ENCODE measurements at places on chromosomes 12 and 14. TPM values are rescaled to one million over a fixed set of nuclear protein-coding genes. Genes with fewer than 3 reads are reported as not detected.

DNA sequence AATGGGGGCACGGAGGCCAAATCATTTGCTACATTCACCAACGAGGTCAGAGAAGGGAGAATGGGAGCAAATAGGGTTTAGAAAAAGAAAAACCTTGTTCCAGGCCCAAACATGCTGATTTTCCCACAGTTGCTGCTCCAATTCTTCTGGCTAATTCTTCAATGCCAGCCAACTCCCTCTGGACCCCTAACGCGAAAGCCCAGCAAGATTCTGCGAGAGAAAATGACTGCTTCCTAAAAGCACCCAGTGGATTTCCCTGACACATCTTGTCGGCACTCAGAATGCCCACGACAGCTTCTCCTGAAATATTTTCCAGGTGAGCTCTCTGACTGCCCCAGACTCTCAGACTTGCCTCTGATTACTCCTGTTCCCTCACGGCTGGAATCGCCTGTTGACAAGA lies 689.4 kb downstream of the MED13L start:
- no peak for DNase-seq

The CABP1 gene
- 7.7 TPM for polyA plus RNA-seq

The AMDHD1 gene
- polyA plus RNA-seq = 1.5 TPM

DNA sequence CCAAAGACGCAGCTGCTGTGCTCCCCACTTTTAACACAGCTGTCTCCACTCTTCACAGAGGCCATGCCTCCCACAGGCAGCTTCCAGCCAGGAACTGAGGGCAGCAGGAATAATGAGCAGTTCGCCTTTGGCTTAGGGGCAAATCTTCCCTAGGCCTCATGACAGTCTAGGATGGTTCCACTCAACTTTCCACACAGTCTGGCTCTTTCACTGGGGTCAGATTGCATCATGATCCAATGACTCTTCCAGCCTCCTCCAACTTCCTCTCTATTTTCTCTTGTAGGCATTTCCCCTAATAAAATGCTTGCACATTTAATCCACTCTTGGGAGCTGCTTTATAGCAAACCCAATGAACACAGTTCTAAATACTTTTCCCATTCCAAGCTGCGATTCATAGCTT lies 271.6 kb upstream of the ATP2B1 start:
- no peak for DNase-seq

The BIN2 gene
- polyA plus RNA-seq = 3.2 TPM

Measured in left kidney (tissue), 8 donors.